Ovary (tissue), 10 donors: ENCODE measurements at places on chromosomes 13 and 19. TPM values are rescaled to one million over a fixed set of nuclear protein-coding genes. Genes with fewer than 3 reads are reported as not detected.

- DNase-seq: no peak
Observed at GRCh38 chr19:11181488-11181887, 15.9 kb downstream of the KANK2 start.

- DNase-seq: no peak
Observed at GRCh38 chr19:39415111-39416046, 2.9 kb downstream of the PLEKHG2 start.

GRCh38 chr13:41059456-41060081 lies 1.7 kb upstream of the WBP4 start:
- DNase-seq: no peak

- no peak for DNase-seq
Observed at GRCh38 chr13:33633701-33634545, 184.0 kb upstream of the RFC3 start.

DNA sequence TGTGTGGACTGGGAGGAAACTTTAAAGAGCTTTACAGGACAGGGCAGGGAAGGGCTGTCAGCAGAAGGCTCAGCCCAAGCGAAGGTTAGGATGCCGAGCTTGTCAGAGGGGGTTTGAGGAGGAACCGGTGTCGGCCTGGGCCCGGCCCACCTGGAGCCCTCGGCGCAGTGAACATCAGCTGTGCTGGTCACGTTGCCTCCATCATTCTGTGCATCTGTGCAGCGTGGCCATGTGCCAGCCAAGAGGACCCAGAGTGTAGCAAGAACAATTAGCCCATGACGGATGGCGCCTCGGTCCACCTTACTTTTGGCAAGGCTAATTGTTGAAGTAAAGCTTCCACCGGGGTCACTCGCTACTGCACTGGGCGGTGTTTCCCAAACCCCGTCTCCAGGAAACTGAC lies 161.4 kb downstream of the PTPRS start:
- DNase-seq: no peak

DNA sequence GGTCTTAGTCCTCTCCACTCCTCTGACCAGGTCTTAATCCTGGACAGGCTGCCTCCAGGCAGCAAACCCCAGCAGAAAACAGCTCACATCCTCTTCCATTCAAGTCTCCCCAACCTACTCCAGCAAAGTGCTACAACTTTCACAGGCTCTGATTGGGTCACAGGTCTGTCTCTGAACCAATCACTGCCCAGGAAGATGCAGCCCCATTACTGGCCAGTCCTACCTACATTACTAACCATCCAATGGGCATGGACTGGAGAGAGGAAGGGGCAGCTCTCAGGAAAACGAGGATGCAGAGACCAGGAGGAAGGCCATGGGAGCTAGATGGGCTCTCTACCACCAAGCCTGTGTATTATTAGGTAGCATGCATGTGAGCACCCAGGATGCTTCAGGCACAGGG lies 12.2 kb downstream of the MED26 start:
- DNase-seq: no peak

DNA sequence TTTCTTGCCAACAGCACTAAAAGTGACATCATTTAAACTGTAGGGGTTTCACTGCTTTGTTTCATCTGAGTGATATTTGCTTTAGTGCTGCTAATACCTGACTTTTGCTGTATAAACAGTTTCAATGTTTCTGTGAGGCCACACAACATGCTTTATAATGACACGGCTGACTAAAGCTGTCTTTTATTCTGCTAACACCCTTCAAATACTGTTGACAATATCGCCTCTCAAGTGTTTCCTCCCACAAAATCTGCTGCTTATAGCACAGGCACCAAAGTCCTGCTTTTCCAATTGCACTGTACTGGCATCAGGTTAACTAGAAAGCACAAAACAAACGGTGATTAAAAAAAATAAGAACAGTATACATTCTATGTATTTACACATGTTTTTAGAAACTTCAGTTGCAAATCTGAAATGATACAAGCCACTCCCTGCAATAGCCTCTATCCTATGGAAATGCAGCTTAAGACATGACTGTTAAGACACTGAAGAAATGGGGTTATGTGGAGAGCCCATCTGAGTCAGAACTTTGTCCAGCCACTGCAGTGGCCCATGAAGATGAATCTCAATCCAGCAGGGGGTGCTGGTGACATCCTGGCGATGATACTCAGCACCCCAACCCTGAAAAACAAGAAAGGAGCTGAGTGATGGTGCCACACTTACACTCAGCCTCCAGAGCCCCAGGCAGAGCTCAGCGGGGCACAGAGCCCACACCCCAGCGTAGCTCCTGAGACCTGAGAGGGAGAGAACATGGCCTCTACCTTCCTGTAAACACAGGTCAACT lies 29.4 kb downstream of the RFXAP start:
- no peak for DNase-seq

DNA sequence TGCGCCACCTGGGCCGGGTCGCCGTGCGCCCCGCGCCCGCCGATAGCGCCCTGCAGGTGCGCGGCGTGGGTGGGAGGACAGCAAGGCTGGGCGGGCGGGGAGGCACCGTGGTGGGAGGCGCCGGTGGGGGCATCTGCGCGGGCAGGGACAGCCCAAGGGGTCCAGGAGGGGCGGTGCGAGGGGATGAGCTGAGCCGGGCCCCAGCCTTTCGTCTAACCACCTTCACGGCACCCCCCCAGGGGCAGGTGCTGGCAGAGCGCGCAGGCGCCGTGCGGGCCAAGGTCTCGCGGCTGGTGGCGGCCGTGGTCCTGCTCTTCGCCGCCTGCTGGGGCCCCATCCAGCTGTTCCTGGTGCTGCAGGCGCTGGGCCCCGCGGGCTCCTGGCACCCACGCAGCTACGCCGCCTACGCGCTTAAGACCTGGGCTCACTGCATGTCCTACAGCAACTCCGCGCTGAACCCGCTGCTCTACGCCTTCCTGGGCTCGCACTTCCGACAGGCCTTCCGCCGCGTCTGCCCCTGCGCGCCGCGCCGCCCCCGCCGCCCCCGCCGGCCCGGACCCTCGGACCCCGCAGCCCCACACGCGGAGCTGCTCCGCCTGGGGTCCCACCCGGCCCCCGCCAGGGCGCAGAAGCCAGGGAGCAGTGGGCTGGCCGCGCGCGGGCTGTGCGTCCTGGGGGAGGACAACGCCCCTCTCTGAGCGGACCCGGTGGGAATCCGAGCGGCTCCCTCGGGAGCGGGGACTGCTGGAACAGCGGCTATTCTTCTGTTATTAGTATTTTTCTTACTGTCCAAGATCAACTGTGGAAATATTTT lies 3.1 kb downstream of the KISS1R start:
- no peak for DNase-seq

DNA sequence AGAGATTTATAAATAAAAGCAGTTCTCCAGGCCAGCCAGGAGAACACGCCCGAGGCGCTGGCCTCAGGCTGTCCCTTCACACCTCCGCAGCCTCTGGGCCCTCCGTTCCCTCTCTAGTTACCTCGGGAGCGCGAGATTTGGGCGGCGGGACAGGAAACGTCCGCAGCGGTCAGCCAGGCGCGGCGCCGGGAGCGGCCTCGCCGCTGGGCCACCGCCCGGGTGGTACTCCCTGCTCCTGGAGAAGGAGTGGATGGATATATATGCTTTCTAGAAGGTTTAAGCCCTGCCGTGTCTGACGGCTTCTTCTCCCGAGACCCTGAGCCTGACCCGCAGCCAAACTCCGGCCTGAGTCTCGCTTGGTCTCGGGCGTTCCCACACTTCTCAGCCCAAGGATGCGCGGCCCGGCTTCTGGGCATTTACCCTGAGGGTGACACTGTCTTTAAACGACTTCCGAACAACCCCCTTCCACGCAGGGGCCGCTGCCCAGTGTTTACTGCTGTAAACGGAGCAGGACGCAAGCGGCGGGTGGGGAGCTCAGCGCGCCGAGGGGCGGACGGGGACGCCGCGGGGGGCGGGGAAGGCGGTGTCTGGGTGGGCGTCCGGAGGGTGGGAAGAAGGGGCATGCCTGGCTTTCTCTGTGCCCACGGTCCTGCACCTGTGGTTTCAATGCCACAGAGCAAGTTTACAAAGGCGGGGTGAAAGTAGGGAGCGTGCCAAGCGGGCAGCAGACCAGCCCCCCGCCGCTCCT lies 2.0 kb upstream of the ZIC2 start:
- DNase-seq: no peak

- peak; percentile 70 for DNase-seq
Observed at GRCh38 chr19:6092329-6093286, 17.7 kb downstream of the RFX2 start.

- no peak for DNase-seq
Observed at GRCh38 chr13:38785042-38785441, 98.2 kb downstream of the FREM2 start.

BORCS8 gene
- total RNA-seq: 19.0 TPM

IQCN gene
- 10.8 TPM for total RNA-seq

ADAMTSL5 gene
- 2.5 TPM for total RNA-seq

TNFSF9 gene
- total RNA-seq: not detected

CYSLTR2 gene
- 8.3 TPM for total RNA-seq
